ENCODE measurements at places on chromosomes 1 and 21.

- DNase-seq, result no peak
Observed at GRCh38 chr21:36854391-36854790, 112.1 kb downstream of the HLCS start.

- no peak for DNase-seq
Observed at GRCh38 chr1:238895911-238896310, 490.5 kb upstream of the CHRM3 start.

- DNase-seq, result peak; percentile 27
Observed at GRCh38 chr1:11802973-11803885, 2.5 kb downstream of the MTHFR start.

DNA sequence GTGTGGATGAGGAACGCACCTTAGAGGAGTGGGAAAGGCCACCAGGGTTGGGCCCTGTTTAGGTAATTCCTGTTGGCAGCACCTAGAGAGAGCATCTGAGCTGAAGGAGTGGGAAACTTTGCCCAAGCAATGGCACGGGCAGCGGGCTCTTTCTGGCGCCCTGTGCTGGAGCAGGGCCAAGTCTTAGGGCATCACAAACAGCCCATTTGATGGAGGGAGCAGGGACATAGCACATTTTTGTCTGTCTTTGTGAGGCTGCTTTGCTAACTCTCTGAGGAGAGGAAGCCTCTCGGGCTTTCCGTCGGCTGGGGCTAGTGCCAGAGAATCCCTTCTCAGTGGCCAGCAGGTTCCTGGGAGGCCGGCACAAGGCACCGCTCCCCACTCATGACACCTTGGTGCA, 22.5 kb upstream of the CNTN2 start:
- DNase-seq, result no peak

DNA sequence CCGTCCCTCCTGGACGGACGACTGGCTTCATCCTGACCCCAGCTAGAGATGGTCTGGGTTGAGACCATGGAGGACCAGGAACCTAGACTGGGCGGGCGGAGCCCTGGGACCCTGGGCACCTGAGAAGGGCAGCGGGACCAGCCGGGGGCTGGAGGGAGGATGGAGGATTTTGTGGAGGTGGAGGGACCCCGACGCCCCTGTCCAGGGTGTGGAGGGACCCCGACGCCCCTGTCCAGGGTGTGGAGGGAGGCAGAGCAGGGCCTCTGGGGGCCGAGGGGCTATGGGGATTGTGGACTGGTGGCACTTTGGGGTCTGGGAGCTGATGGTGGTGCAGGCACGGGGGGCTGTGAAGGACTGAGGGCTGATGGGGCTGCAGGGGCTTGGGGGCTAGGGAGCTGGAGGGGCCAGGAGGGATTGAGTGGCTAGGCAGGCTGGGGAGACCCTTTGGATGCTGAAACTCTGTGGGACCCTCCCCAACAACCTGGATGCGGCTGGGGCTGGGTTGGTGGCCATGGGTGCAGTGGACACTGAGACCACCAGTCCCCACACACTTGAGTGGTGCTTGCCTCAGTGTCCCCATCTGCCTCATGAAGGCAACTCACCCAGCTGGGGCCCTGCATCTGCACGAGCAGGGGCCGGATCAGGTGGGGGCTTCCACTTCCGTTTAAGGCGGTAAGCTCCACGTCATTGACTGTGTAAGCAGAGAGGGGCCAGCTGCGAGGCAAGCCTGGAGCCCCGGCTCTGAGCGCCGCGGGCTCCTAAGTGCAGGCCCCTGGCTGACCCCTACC, 7.4 kb downstream of the GJC2 start:
- no peak for DNase-seq

- DNase-seq, result no peak
Observed at GRCh38 chr1:233269656-233270055, 25.9 kb downstream of the PCNX2 start.

GRCh38 chr21:36487641-36488307, 7.9 kb upstream of the CLDN14 start:
- no peak for DNase-seq

- no peak for DNase-seq
Observed at GRCh38 chr1:71304125-71304524, 223.3 kb upstream of the ZRANB2 start.

DNA sequence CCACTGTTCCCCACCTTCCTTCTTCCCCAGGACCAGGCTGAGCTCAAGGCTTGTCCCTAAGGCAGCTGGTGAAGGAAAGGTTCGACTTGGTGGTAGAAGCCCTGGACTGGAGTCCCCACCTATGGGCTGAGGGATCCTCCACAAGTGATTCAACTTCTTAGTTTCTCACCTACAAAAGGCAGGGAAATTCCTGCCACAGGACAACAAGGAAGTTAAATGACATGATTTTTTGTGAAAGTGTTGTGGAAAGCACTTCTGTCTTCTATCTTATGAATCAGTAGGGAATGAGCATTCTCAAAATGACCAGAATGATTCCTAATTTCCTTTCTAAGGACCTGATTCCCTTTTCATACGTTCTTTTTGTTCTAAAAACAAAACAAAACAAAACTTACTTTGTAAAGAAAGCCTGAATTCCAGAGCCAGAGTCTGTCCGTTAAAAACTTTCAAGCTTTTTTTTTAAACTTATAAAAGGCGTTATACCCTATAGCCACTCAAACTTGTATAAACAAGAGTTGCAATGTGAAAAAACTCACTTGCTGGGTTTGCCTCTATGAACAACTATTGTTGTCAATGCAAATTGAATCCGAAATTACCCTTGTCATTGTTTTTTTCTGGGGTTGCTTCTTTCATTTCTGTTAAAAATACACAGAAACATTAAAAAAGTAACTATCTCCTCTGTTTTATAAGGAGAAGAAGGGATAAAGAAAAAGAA, 12.2 kb downstream of the KCNJ15 start:
- DNase-seq, result no peak

DNA sequence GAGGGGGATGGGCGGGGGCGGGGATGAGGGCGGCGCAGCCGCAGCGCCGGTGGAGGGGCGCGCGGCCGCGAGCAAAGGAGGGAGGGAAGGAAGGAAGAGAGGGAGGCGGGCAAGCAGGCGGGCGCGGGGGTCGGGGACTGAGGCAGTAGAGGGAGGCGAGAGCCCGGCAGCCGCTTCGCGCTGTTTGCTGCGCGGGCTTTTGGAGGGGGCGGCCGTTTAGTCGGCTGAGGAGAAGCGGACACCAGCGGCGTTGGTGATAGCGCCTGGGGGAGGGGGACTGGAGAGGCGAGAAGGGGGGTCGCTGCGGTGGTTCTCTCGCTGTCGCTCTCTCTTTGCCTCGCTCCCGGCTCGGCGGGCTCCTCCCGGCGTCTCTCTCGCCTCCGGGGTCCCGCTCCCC, at the start of gene HS2ST1:
TSS of gene HS2ST1 (plus strand) at position 35 of the 397 bp plus-strand sequence.
- no peak for DNase-seq

- DNase-seq, result no peak
Observed at GRCh38 chr21:41466024-41466820, 40.2 kb downstream of the MX1 start.

- no peak for DNase-seq
Observed at GRCh38 chr21:23853796-23854379, 1753.4 kb downstream of the MRPL39 start.

- no peak for DNase-seq
Observed at GRCh38 chr1:243705585-243705984, 144.5 kb downstream of the AKT3 start.

GRCh38 chr1:236913371-236914037, 90.7 kb downstream of the MT1HL1 start:
- DNase-seq, result no peak

DNA sequence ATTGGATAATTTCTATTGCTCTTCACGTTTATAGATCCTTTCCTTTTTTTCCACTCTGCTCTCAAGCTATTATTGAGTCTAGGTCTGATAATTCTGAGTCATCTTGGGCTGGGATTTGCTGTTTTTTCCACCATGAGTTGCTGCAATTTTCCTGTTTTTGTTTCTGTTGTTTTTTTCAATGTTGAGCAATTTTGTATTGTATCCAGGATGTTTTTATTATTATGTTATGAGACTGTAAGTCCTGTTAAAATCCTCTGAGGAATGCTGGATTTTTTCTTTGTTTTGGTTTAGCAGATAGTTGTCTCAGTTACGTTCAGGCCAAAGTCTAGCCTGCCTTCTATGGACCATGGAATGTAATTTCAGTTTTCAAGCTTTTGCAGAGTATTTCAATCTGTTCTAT, 13.0 kb upstream of the SLC35A3 start:
- no peak for DNase-seq

GRCh38 chr1:42965378-42965777, 6.7 kb upstream of the SLC2A1 start:
- no peak for DNase-seq

- DNase-seq, result no peak
Observed at GRCh38 chr21:44462086-44462833, 7.0 kb downstream of the LRRC3 start.

DNA sequence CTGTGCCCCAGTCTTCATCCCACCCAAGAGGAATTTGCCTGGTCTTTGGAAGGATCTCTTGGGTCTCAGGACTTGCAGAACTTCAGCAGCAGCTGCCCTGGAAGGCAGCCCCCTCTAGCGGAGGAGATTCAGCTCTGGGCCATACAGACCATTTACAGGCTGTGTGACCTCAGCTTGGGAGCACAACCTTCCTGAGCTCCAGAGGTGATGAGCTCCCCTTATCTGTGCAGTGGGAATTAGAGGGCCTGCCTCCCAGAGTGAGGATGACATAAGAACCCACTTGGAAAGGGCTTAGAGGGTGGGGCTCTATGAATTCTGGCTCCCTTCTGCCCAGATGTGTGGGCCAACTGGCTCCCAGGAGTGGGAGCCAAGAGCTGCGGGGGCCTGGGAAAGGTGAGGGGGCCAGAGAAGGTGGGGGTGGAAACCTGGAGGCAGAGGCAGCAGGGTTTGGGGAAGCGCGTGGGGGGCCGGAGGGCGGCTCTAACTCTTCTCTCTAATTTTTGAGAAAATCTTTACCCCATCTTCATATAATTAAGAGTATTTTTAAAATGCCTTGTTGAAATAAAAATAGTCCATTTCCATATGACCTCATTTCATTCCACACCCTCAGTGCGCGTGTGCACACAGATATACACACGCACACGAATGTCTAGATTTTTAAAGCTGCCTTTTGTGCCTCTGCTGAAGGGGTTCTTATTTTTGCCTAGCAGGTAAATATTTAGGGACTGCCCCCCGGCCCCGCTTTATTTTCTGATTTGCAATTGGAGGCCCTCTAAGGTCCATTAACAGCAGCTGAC, 21.5 kb downstream of the EPHB2 start:
- DNase-seq, result no peak

- DNase-seq, result no peak
Observed at GRCh38 chr1:225896937-225897549, 8.1 kb upstream of the LEFTY1 start.

DNA sequence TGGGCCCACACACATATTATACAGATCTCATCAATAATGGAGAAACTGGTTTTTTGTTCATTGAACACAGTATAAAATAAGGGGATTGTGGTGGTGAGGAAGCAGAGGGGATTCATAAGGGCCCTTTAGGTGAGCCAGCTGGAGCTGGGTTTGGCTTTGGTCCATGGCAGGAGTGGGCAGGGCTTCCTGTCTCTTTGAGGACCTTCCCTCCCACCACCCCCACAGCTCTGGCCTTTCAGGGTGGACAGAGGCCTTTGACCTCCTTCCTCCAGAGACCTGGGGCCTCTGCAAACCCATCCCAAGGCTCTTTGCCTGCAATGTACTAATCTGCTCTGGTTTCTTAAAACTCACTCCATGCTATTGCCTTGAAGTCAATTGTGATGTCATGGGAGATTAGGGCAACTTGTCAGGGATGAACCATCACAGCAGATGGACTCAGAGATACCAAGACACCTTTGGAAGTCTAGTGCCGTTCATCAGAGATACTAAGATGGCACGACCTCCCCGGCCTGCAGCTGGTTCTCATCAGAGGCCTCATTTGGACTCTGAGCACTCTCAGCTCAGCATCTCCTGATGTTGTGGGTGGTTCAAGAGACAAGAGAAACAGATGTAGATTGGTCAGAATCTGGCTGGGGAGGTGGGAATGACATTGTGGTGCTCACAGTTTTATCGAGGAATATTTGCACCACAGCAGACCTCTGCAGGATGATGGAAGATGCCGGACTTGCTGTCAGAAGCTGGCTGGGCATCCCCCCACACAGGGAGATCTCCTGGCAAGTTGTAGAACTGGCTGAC, 37.9 kb downstream of the LHX4 start:
- DNase-seq, result no peak

- no peak for DNase-seq
Observed at GRCh38 chr1:19617376-19617775, 26.7 kb upstream of the NBL1 start.
